ENCODE measurements at places on chromosomes 12 and 14.

DNA sequence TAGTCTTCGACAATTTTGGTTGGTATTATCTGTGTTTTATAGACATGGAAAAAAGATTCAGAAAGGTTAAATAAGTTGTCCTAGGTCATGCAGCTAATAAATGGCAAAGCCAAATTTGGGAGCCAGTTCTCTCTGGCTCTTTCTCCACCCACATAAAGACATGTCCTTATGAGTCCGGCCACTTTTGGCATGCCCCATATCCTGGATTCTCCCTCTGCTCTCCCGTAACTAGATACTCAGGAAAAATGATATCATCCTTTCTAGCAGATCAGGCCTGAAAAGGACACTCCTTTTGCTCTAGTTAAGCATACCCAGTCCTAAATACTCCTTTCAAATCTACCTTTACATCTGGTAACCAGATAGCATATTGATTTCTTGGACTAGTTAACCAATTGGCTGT is 64.4 kb downstream of the TTLL5 start:
- no peak for DNase-seq

DNA sequence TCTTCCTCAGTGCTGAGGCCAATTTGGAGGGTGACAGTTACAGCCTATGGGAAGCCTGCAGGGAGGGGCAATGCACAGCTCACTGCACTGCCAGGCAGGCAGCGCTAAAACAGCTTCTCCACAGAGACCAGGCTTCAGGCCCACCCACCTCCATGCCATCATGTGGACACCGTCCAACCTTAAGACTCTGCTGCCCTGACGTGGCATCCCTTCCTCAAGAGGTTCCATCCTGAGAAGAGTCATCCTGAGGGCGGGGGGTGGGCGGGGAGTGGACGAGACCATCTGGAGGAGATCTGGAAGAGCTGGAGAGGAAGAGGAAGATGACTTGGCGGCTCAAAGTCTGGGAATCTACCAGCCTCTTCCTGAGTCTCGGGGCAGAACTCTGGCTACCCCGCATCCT is 8.4 kb upstream of the ACVRL1 start:
- no peak for DNase-seq

DNA sequence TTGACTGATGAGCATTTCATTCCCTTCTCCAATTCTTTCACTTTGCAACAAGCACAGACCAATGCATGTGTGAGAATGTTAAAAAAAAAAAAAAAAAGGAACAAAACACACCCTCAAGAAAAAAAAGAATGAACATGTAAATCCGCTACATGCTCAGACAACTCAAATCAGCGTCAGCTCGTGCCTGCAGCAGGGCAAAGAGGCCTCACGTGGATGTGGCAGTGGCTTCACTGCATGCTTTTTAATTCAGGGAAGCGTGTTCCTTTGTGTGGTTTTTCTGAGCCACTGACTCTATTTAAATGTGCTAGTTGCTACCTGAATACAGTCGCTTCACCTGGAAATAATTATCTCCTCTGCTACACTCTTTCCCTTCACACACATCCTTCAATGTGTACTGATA is 55.1 kb downstream of the PPP1R36 start:
- no peak for DNase-seq

GRCh38 chr14:69010648-69011047 is 31.5 kb upstream of the ACTN1 start:
- no peak for DNase-seq

DNA sequence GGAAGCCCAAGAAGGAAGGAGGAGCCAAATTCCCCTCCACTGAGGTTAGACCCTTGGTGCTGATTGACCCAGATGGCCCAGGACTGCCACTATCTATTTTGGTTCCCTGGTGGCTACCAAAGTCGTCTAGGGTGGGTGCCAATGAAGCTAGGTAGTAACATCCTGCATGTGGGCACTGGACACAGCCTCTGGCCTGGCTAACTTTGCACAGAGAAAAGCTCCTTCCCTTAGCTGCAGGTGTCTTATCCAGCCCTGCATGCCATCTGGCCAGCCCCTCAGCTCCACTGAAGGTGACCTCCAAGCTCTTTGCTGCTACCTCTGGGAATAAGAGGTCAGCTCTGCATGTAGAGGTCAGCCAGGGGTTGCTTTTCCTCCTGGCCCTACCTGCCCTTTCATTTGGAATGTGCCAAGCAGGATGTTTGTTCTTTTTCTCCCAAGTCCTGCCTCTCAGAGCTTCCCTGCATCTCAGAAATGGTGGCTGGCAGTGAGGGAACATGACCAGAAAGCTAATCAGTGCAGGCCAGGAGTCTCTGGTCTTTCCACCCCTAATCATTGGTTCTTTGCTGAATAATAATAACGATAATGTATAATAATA is 34.0 kb downstream of the JDP2 start:
- DNase-seq: no peak

GRCh38 chr14:54335569-54336155 is 61.1 kb upstream of the CDKN3 start:
- no peak for DNase-seq

DNA sequence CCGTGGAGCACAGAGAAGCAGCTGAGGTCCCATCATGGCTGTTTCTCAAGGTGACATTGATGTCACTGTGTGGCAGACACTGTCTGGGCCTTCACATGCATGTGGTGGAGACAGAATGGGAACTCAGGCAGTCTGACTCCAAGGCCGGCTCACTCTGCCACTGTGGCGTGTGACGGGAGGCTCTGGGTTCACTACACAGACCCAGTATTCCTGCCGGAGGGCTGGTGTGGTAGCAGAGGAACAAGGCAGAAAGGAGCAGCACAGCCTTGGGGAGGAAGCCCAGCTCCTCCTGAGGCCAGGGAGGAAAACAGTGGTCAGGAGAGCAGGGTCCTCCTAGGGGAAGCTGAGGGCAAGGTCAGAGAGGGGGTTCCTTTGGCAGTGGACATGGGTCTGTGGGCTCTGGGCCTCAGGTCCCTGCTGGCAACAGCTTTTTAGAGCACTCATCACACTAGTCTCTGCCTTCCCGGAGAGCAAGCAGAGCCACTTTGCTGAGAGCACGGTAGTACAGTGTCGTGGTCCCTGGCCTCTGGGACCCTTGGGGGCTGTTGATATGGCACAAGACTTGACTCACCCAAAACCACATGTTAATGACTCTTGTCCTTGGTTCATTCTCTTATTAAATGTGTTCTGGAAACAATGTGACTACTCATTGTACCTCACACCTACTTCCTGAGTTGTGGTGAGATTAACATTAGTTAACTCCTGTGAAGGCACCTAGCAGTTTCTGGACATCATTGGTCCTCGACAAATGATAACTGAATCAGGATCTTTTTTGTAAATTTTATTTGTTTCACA is 21.3 kb downstream of the DCAF4 start:
- no peak for DNase-seq

GRCh38 chr14:52338051-52338681 is 24.1 kb downstream of the PTGER2 start:
- DNase-seq: no peak

DNA sequence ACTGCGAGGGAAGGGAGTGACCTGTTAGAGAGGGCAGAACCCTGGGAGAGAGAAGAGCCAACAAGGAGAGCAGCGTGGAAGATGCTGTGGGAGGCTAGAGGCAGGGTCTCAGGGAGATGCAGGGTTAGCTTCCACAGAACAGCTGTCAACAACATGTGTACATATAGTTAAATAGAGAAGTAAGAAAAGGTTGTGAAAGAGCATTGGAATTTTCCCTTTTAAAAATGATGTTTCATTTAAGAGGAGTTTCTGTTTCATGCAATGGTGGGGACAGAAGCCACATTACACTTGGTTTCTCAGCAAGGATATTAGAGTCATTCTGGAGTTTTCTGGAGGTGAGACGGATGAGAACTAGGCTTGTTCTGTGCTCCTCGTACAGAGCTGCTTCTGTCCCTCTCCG is 23.8 kb upstream of the TBC1D30 start:
- DNase-seq: no peak

DNA sequence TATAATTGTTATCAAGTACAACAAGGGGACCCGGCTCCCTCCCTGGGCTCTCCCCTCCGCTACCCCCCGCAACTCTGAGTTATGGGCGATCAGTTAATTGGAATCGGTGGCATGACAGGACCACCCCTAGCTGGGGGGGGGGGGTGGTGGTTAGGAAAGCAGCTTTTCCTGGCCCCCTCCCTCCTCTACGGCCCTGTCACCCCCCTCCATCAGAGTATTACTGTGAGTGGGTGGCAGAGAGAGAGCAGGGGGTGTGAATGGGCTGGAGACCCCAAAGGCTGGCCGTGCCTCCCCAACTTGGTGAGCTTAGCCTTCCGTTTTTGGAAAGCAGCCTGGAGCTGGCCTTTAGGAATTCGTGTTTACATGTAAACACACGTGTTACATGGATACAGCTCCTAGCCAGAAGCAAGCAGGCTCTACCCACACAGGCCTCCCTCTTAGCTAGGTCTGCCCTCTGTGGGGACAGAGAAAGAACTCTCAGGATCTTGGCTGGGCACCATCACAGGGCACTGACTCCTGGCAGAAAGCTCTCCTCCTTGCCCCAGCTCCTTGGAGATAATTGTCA is 1.1 kb upstream of the HOXC4 start:
- DNase-seq: no peak

- DNase-seq: no peak
Observed at GRCh38 chr14:74981833-74982232, 20.9 kb upstream of the EIF2B2 start.

DNA sequence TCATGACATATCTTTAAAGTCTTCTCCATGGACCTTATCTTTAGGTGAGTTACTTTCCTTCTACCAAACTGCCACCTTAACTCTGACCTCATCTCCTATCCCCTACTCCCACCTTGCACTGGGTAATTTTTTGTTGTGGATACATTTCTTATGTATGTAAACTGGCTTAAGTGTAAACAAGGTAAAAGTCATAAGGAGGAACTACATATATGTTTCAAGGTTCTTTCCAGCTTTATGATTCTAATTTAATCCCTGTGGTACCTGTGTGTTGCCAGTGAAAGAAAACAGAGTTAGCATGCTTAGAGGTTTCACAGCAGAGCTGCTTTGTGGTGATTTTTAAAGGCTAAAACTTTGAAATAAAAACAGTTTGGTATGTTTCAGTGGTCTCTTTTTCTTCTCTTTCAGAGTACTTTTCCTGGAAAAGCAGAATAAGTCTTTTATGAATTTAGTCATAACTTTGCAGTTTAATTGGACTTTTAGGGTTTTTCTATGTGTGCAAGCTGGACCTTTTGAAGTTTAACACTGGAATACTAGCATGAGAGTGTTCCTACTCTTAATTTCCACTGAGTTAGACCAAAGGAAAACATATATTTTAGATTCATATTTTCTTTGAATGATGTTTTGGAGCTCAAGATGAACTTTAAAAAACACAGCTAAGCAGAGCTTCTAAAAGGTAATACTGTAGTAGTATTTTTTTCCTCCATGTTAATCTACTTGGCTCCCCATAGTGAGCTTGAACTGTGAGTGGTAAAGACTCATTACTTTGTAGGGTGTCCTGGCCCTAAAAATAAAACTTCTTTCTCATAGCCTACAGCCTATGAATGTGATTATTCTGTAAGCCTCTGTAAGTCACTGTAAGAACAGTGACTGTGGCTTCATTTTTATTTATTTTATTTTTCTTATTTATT is 105.4 kb downstream of the FUT8 start:
- no peak for DNase-seq

- no peak for DNase-seq
Observed at GRCh38 chr12:67358781-67359338, 89.7 kb downstream of the CAND1 start.

- no peak for DNase-seq
Observed at GRCh38 chr14:22316473-22316872, 272.6 kb downstream of the DAD1 start.

- no peak for DNase-seq
Observed at GRCh38 chr12:56591126-56591525, 39.0 kb downstream of the BAZ2A start.

Data from iPS DF 6.9 (cell line).